ENCODE measurements at places on chromosomes 4 and X.

GRCh38 chr4:101345271-101345595 lies 2.1 kb downstream of the PPP3CA start:
- DNase-seq = no peak

- no peak for DNase-seq
These were observed 170.3 kb downstream of the COX18 start for GRCh38 chr4:72899214-72899613.

GRCh38 chrX:113529426-113530013 lies 688.9 kb upstream of the AMOT start:
- DNase-seq = no peak

DNA sequence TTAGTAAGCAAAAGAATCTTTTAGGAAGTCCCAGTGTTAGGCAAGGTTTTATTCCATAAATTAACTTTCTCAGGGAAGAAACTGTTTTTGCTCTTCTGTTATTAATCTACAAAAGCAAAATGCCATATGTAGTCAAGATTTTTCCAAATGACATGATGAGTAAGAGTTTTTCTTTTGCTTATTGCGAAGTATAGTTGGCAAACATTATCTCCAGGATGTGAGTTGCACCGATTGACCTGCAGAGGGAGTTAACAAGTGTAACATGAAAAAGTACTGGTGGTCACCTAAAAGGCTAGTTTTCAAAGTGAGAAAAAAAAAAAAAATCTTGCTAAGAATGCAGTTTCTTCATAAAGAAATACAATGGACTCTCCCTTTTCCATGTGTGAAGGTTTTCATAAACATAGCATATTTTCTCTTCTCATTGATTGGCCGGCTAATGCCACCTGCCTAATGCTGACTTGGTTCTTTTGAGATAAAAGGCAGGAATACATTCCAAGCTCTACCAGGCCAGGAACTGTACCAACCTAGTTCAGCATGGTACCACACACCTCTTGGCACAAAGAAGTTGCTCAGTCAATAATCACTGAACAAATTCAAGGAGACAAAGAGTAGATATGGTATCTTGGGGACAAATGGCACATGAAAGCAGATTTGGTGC lies 100.2 kb downstream of the LNX1 start:
- DNase-seq = peak; percentile 48

DNA sequence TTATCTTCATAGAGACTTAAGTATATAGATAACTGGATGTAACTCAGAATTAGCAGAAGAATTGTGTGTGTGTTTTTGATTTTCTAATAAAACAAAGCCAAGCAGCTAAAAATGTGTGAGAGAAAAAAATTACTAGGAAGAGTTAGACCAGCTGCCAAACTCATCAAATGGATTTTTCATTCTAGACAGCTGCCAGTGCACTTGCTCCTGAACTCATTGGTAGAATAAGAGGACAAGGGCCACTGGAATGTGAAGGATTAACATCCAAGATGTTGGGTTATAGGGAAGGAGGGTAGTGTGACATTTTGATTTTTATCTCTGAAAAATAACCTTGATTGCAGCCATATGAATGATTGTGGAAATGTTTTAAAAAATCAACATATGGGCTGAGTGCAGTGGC lies 49.7 kb downstream of the EGF start:
- DNase-seq = no peak

- peak; percentile 38 for DNase-seq
These were observed 51.5 kb upstream of the ETNPPL start for GRCh38 chr4:108814326-108814725.

DNA sequence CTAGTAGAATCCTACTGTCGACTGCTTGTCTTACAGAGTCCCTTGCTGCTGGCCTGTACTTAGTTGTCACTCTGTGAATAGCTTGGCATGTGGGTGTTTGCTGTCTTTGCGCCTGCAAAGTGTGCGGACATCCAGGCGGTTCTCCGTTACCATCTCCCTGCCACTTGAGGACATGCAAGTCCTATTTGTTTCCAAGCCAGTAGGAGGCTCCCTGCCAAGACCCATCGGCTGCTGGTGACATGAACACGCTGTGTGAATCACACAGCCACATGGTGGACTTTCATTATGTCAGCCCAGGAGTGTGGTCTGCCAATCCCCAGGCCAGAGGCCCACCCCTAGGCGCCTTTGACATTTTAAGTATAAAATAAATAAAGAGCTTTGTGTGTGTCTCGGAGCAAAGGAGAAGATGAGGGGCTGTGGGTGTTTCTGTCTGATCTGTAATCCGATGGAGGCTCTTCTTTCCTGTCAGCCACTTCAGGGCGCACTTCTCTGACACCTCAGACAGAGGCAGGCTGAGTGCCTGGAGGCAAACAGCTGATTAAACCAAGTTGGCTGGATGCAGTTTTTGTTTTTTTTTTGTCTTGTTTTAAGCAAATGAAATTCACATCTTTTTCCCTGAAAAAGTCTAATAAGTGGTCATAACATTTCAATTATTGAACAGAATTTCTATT lies 51.5 kb downstream of the ALPK1 start:
- no peak for DNase-seq

GRCh38 chrX:100931218-100931924 lies 2.7 kb upstream of the XKRX start:
- no peak for DNase-seq

- DNase-seq = no peak
These were observed 6.9 kb upstream of the HDAC6 start for GRCh38 chrX:48794911-48795515.

DNA sequence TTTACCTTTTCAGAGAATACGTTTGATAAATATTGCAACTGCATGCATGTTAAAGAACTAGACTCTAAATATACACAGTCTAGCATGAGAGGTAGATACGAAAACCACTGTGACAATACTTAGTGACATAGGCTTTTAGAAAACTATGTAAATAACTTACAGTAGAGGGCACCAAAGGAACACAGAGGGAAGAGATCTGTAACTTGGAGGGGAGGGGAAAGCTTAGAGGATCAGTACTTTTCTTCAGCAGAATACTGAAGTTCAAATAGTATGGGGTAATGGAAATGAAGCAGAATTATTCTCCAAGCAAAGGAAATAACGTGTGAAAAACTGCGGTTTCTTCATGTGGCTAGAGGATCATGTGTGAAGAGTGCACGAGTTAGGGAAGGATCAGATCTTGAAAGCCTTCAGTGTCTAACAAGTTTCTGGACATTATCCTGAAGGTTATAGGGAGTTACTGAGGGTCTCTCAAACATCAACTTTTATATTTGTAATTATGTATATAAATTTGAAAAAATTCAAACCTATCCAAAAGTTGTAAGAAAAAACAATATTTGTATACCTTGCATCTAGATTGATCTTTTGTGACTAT lies 264.3 kb downstream of the NPFFR2 start:
- DNase-seq = no peak

DNA sequence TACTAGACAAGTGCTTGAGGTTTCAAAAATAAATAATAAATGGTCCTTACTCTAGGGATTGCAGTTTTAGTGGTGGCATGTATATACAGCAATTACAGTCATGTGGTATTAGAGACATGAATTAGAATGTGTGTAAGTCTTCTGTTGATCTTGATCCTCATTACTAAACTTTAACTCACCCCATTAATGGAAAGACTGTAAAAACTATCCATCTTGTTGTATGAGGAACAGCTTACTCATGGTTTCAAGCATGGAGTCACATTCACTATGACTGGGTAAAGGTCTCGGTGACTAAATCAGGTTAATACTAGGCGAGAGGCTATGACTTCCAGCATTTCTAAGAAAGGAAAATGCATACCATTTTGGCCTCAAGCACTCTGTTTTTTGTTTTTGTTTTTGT lies 107.0 kb upstream of the HPGD start:
- no peak for DNase-seq

DNA sequence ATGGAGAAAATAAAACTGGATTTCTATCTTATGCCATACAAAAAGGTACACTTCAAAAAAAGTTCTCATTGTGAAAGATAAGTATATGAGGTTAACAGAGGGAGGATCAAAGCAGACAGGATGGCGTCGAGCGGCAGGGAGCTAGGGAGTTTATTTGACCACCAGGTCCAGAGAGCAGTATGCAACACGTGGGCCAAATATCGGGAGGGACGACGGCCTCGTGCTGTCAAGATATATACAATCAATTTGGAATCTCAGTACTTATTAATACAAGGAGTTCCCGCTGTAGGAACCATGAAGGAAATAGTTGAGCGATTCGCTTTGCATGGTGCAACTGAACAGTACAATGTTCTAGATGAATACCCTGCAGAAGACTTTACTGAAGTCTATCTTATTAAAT lies 1069.4 kb upstream of the INTU start:
- no peak for DNase-seq

- DNase-seq = no peak
These were observed 58.4 kb upstream of the PNPLA4 start for GRCh38 chrX:7985568-7985967.

DNA sequence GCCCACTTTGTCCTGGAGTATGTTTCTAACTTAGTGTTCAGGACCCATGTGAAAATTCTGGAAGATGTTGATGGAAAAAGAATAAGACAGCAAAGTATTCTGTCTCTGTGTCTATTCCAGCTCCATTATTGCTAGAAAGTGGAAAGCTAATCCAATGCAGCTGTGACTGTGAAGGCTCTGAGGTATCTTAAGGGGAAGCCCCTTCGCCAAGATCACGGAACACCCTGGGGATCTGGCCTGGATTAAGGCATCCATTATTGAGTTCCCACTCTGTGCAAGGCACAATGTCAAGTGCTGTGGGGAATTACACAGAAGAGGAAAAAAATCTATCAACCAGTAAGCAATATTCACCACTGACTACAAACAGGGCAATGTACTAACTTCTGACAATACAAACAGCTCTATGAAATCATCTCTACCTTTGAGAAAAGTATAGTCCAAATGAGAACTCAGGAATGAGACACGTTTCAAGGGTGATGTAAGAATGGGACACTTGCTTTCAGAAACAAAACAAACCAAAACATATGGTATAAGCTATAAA lies 222.1 kb downstream of the LDB2 start:
- DNase-seq = no peak
